ENCODE measurements at places on chromosomes 11 and 22.

DNA sequence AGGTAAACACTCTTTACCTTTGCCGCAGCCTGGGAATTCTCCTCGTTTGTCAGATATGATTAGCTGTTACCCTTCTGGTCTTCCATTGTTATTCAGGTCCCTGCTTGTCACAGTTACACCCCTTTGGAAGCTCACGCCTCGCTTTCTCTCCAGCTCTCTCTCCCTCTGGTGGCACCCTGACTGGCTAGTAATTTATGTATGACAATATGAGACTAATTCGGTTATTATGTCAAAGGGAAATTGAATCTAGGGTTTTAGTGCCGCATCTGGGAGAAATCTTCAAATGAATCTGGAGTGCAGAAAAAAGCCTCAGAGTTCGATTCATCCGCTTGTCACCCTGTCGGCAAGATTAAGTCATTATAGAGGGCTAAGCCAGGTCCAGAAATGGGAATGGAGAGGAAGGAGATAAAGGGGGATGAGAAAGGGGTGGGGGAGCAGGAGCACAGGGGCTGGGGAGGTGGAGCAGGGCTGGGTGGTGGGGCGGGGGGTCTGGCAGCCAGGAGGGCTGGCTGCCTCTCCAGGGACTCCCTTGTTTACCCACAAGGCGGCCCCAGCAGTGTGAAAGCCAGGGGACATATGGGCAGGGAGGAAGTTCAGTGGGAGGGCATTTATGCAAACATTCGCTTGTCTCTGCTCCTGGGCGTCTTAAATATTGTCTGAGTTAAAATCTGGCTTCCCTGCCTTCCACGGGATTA, 179.0 kb upstream of the NECTIN1 start:
- no peak for DNase-seq

DNA sequence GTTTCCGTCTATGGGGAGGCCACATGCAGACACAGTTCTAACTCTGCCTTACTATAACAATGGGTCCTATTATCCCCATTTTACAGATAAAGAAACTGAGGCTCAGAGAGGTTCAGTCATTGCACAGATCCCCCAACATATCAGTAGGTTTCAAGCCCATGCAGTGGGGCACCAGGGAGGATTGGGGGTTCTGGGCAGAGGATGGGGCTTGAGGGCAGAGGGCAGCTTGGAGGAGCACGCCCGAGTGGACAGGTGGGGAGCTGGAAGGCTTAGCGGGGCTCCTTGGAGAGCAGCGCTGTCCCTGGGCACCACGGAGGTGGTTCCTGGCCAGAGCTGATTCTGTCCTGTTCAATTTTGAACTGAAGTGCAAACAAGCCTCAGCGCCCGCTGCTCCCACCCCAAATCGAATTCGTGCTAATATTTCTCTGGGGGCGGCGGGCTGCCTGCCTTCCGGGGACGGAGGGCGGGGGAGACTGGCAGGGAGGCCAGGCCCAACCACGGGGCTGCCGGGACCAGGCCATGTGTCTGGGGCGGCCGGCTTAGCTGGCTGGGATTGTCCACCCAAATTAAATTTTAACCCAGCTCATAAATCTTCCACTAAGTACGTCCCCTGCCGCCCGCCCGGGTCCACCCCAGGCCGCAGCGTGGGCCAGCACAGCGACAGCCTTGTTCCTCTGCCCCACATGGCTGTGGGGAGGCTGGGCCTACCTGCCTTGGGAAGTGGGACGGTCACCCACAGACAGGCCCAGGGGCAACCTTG, 49.4 kb downstream of the FLRT1 start:
- no peak for DNase-seq

- no peak for DNase-seq
Observed at GRCh38 chr11:66550887-66551286, 4.2 kb downstream of the ACTN3 start.

DNA sequence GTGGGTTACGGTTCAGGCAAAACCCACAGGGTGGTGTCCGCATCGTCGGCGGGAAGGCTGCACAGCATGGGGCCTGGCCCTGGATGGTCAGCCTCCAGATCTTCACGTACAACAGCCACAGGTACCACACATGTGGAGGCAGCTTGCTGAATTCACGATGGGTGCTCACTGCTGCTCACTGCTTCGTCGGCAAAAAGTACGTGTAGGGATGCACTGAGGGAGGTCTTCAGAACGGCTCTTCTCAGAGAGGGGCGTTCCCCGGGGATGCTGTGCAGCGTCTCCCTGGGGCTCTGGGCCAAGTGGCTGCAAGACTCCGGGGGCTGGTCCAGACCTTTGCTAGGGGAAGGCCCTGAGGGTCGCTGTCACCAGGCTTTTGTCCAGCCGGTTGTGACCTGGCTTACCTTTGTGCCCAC, 1.3 kb downstream of the ACR start:
- DNase-seq: no peak

GRCh38 chr11:119572481-119573424, 149.8 kb upstream of the THY1 start:
- DNase-seq: no peak

GRCh38 chr22:19453718-19454117, 6.2 kb upstream of the C22orf39 start:
- DNase-seq: no peak

GRCh38 chr11:1888347-1888753, 3.3 kb downstream of the PRR33 start:
- no peak for DNase-seq

DNA sequence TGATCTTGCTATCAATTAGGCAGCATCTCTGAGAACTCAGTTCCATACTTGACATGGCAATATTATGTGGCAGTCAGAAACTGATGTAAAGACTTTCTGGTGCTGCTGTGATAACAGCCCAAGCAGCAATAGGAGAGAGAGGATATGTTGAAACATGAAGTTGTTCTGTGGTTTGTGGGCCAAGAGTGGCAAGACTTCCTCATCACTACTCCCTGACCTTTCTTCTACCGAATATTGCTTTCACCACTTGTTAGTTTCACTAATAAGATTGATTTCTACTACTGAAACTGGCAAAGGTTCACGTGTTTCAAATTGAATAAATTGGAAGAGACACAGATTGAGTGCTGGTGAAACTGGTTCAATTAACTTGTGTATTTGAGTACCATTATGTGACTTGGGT, 852.6 kb upstream of the RAG2 start:
- DNase-seq: no peak

DNA sequence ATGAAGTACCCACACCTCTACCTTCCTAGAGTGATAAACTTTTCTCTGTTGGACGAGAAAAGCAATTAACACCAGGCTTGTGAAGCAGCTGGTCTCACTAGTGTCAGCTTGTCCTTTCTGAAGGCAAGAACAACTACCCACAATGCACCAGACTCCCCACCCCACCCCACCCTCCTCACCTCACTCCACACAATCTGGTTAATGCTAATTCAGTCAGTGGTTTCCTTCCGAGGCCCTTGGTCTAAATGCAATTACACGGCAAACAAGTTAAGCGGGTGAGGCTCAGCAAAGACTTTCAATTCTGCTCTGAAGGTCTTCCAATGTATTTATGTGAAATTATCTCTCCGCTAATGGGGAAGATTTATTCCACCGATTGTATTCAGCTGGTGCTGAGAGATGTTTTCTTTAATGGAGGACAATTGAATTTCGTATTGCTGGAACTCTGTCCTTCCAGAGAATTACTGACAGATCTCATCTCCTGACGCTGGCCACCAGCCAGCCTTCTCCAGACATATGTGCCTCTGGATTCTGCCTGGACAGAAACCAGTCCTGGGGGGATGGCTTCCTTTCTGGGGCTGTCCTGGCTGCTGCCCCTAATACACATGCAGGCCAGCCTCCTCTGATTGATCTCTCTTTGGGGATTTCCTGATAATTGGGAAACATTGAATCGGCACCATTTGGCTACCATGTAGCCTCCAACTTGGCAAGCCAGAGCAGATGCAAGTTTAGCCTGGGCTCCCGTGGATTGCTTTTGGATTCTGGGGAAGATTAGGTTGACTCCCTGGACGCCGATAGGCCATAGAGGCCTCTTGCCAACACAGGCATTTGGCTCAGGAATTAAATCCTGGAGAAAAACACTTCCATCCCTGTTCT, 165.8 kb upstream of the NARS2 start:
- no peak for DNase-seq

- peak; percentile 98 for DNase-seq
Observed at GRCh38 chr11:130798280-130798679, 118.0 kb downstream of the SNX19 start.

GRCh38 chr11:116217006-116217405, 555.8 kb downstream of the BUD13 start:
- DNase-seq: peak; percentile 11

- DNase-seq: no peak
Observed at GRCh38 chr22:37256075-37256726, 12.1 kb upstream of the RAC2 start.

GRCh38 chr11:63920939-63921417, 4.0 kb upstream of the RCOR2 start:
- no peak for DNase-seq

DNA sequence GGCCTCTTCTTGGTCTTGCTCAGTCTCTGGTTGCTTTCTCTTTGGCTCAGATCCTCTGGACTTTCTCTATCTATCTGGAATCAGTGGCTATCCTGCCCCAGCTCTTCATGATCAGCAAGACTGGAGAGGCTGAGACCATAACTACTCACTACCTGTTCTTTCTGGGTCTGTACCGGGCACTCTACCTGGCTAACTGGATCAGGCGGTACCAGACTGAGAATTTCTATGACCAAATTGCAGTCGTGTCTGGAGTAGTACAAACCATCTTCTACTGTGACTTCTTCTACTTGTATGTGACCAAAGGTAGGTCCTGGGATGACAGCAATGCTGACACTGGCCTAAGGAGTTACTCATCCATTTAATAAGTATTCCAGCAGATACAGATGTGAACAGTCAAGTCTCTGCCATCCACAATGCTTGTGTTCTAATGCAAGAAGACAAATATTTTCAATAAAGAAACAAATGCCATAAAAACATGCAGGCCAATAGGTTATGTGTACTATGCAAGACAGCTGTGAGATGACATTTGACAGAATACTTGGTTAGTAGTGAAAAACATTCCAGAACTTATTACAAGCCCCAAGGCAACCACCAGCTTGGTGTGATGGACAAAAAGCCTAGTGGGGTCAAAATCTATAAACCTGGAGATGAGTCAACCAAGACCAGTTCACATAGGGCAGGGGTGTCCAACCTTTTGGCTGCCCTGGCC, 13.4 kb downstream of the KDELR3 start:
- peak; percentile 46 for DNase-seq

DNA sequence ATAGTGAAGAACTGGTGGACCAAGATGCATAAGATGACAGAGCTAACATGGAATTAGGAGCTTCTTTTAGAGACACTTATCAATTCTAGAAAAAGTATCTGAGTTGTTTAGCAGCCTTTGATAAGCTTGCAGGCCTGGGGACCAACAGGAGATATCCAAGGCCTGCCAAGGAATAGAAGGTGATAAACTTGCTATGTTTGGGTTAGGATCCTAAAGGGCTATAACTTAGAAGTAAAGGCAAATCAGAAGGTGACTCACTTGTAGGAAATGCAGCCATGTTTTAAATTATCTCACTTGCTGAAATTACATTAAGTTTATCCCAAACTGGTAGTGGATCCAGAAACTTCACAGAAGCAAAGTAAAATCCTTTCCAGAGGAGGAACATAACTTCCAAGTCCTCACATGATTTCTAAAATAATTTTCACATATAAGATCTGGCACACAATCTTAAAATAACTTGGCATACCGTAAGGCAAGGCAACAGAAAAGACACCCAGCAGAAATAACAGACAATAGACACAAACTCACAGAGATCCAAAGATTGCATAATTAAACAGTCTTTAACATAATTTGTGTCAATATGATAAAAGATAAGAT, 69.6 kb upstream of the TEAD1 start:
- DNase-seq: no peak

GRCh38 chr22:29937940-29938693, 55.1 kb downstream of the MTMR3 start:
- DNase-seq: no peak

DNA sequence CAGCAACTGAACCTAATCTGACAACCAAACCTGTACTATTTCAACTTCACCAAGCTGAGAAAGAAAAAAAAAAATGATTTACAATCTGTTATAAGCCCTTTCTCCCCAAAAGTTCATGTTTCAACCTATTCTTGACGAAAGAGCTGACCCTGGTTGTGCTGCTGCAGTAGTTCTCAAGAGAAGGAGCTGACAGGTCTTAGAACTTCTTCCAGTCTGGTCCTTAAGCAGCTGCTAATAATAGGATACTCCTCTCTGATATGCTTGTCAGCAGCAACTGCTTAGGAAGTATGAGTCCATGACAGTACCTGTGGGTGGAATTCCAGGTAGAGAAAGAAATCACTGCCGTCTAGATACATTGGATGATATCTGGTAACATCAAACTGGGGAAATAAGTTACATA, 735.1 kb upstream of the CCDC90B start:
- no peak for DNase-seq

DNA sequence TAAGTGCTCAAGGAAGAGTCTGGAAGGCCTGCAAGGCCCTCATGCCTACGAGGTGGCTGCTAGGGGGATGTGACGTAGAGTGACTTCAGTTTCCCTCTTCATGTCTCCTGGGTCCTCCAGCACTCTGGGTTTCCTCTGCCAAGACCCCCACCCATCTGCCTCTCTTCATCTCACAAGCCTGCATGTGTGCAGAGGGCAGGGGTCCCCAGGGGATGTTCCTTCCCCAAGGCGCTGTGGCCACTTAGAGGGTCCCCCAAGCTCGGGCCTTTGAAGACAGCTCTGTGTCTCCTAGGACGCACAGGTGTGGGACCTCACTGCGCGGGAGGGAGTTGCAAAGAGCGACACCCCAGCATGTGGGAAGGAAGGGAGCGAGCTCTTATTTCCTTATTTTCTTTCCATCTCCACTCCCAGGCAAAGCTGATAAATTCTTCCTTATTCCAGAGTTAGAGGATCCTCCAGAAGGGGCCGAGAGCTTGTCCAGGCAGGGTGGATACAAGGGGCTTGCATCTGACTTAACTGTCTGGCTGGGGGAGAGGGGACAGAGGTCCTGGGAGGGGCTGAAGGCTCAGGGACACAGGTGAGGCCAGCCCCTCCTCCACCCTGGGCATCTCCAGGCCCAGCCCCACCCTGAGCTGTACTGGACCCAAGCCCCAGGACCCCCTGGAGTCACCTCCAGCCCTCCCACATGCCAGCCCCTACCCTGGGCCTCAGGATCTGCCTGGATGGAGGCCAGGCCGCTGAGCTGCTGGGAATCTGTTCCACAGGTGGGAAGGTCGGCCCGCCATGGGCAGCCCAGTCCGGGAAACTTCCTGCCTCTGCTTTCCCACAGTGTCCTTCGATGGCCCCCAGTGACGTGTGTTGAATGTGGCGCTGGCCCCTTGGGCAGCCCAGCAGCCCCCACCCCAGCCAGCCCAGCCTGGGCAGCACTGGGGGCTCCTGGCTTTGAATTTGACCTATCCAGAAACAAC, 59.7 kb upstream of the KCNQ1OT1 start:
- DNase-seq: no peak

GRCh38 chr11:65573391-65574079, 1.2 kb downstream of the FAM89B start:
- DNase-seq: no peak

- DNase-seq: no peak
Observed at GRCh38 chr22:46278656-46279645, 11.1 kb downstream of the TTC38 start.

DNA sequence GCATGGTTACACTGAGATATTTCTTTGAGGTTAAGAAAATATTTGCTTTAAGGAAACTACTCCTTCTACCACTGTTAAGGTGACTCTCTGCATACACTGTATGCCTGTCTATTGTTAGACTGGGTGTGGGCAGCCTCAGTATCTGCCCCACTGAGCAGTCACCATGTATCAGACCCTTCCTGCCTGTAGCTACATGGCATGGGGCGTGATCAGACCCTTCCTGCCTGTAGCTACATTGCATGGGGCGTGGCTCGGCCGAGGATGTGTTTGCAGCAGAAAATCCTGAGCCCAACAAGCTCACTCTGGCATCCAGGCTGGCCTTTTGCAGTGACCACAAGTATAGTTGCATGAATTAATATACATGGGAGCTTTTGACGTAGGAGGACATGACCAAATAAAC, 669.4 kb downstream of the OPCML start:
- no peak for DNase-seq
